ENCODE measurements at places on chromosomes 4 and X. TPM values are rescaled to one million over a fixed set of nuclear protein-coding genes. Genes with fewer than 3 reads are reported as not detected.
A peak's percentile ranks its signal among the peaks of the same experiment; 100 is the strongest.

The GNRHR gene
- total RNA-seq, result not detected

The AVPR2 gene
- not detected for total RNA-seq

DNA sequence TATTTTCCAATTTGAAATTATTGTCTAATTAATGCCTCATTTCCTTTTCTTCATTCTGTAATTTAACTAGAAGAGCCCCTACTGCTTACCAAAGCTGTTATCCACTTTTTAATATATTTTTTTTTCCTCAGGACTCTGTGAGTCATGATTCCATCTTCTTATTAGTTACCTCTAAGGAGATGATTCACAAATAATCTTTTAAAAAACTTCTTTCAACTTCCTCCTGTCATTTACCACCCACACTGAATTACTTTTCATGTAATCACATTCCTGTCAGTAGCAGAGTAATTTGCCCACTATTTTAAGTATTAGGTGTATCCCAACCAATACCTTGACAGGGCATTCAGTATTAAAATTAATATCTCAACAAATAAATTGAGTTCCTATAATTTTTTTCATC lies 470.9 kb upstream of the ADGRL3 start:
- peak; percentile 16 for DNase-seq

GRCh38 chr4:72136429-72136828 lies 104.6 kb downstream of the NPFFR2 start:
- DNase-seq, result no peak

Measured in HFFc6 (cell line).